ENCODE measurements at places on chromosomes 1 and 21.

DNA sequence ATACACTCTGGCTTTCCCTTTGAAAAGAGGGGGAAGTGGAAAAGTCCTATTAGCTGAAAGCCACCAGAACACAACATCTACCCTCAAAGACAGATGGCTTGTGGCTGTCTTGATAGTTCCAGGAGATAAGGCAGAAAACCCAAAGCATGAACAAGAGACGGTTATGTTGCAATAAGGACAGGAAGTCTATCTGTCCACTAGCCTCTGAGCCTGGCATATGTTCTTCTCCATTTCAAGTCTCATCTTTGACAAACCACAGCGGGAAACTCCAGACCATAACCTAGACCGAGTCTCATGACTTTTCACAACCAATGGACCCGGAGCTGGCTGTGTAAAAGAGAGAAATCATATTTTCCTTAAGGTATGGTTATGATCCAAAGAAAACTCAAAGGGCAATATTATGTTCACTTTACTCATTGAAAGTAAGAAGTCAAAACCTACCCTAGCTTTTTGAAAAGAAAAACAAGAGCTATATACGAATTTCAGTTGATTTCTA is 33.8 kb downstream of the DUSP10 start:
- no peak for DNase-seq

DNA sequence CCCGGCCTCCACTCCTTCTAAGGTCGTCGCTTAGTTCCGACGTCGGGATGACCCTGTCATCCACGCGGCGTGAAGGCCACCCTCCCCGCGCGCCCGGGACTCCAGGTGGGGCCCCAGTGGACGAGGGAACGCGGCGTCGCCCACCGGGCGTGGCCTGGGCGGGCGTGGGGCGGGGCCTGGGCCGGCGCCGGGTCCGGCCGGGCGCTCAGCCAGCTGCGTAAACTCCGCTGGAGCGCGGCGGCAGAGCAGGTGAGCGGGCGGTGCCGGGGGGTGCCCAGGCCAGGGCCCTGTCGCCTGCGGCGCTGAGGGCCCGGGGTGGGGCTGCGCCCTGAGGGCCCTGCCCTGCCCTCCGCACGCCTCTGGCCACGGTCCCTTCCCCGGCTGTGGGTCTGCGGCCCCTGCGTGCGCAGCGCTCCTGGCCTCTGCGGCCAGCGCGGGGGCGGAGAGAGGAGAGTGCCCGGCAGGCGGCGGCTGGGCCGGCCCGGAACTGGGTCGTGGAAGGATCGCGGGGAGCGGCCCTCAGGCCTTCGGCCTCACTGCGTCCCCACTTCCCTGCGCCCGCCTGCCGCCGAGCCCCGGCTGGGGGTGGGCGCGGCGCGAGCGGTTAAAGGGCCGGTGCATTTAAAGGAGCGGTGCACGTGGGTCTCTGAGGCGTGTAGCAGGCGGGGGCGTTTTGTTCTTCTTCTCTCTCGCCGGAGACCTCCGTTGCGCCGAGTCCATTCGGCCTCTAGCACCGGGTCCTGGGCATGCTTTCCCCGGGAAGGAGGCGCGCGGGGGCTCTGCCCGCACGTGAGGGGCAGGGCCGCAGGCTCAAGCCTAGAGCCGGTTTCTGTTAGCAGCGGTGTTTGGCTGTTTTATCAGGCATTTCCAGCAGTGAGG is at the start of gene PSEN2:
PSEN2 (plus strand) TSS at position 216 of the 879 bp plus-strand sequence. CDS start 11,292 bp downstream, outside the sequence.
- peak; percentile 44 for DNase-seq

DNA sequence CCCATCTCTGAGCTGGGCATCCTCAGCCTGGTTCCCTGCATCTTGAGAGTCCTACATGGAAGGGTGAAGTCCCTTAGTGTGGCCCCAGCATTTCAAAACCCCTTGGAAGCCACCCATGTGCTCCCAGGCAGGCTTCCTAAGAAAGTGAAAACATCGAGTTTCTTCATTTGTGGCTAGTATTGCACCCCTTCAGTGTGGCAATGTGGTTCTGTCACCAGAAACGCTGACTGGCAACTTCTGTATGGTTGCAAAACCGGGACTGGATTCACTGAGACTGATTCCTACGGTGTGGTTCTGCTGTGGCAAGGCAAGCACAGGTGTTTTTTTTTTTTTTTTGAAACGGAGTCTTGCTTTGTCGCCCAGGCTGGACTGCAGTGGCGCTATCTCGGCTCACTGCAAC is 9.0 kb upstream of the IFNGR2 start:
- DNase-seq: no peak

- no peak for DNase-seq
These were observed 182.3 kb downstream of the FCRL5 start for GRCh38 chr1:157369808-157370521.

DNA sequence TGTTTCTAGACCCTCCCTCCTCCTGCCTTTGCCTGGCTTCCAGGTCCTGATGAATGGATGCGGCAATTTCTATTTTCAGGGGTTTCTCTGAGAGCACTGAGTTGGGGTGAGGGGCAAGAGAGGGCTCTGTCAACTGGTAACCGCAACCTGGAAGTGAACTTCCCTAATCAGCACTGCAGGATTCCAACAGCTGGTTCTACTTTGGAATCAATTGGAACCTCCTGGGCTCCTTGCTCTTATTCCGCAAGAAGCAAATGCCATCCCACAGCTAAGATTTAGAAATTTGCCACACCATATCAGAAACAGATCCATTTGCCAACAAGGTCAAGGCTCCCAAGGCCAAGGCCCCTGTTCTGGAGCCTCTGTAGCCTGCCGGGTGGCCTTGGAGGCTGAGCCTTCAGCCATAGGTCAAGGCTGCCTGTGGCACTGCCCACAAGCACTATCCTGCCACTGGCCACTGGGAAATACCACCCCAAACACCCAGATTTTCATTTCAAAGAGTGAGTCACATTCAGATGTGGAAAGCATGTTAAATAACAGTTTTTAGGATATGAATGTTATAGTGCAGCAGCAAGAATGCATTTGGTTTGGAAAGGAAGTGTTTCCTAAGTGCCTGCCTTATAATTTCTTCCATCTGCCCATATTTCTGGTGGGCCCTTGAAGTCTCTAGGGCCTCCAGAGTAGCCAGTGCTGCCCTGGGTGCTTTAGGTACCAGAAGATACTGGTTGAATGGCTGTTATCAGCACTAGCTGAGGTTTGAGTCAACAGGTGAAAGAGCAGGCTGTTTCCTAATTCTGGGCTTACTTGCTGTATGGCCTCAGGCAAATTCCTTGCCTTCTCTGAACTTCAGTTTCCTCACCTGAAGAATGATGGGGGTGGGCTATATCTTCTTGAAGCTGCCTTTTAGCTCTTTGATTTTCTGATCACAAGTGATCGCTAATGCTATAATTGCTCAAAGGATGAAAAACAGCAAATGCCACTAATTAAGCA is 56.3 kb upstream of the JUN start:
- DNase-seq: no peak

- DNase-seq: no peak
These were observed 182.0 kb downstream of the ST6GALNAC3 start for GRCh38 chr1:76256289-76257223.

- no peak for DNase-seq
These were observed 1510.3 kb downstream of the AMY1C start for GRCh38 chr1:105260001-105260400.

GRCh38 chr1:78606274-78606673 is 14.0 kb upstream of the IFI44L start:
- no peak for DNase-seq

DNA sequence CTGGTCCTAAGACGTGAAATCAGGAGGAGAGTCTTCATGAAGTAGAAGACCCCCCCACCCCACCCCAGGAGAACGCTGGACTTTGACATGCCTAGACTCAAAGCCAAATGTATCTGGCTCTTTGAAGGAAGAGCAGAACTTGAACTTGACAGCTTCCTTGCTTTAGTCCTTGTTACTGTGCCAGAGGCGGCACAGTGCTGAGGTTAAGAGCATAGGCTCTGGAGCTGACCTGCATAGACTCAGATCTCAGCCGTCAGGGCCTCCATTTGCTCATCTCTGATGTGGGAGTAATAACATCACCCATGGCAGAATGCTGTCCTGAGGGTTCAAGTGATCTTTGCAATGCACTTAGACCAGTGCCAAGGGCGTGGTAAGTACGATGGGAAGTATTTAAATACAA is 39.0 kb downstream of the COL6A1 start:
- no peak for DNase-seq

GRCh38 chr1:240092301-240093119 is 827 bp downstream of the FMN2 start:
- DNase-seq: no peak

DNA sequence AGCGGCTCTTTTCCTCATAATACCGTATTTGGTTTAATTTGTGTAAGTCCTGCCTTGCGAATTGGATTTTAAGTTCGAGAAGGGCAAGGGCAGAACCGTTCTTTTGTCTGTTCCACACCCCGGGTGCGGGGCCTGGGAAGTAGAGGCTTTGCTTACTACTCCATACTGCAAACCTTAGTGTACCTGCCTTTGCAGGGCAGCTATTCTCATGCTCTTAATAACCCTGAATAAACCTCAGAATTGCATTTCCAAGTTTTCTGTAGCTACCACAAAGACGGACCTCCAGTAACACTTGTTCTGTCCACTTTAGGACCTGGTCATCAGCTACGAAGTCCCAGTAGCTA is 657 bp upstream of the HNRNPU start:
- no peak for DNase-seq

DNA sequence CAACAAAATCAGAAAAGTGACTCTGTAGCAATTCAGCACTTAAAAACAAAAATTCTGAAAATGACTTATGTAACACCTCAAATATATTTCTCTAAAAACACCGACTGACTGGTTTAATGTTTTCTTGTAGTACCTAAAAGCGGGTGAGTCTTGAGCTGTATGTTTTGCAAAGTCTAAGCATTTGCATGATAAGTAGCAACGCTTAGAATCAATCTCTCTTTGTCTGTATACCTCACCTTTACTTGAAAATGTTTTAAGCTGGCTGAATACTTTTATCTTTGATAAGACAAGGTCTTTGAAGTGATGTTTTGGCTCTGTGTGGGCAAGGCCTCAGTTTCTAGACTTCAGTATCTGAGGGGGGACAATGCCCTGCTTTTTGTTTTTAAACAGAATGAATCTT is 8.2 kb downstream of the ITPKB start:
- DNase-seq: no peak

DNA sequence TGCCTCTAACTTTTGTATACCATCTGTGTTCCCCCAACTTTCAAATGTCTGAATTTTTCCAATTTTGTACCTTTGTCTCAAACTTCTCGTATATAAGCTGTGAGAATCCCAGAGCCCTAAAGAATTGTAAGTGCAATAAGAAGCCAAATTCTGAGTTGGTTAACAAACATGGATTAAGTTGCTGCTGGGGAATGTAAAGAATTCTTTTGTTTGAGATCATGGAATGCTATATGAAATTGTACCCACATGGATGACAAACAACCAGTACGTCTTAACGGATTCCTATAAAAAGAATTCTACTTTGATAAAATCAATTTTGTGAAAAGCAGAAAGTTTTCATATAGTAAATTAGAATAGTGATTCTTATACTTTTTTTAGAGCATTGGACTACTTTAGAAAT is 72.4 kb upstream of the CYP2J2 start:
- DNase-seq: no peak

DNA sequence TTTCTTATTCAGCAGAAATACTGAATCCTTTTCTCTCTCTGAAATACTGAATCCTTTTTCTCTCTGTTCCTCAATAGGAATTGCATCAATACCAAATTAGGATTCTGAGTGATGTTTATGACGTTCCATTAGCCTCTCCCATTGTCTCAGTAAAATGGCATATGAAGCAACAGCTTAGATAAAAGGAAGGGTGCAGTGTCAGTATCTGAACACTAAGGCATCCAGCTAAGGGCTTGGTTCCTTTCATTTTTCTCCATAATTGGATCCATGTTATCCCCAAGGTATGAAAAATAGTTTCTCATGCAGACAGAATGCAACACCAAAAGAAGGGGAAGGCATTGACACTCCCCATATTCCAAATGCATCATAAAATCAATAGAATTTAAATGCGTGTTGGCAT is 61.5 kb upstream of the RAVER2 start:
- no peak for DNase-seq

DNA sequence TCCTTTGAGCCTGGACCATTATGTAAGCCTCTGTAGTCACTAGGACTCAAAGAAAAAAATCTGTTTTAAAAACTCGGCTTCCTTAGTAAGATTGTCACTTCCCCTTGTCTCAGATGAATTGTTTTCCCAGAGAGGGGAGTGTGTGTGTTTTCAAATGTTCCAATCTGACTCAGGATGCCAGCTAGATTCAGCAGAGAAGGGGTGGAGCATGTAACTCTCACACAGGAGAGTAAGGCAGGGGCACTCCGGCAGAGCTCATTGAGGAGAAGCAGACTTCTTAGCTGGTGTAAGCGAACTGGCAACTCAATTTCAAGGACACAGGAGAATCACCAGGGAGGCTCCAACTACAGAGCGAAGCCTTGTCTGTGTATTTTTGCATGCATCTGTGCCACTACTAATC is 623.2 kb downstream of the LMO4 start:
- DNase-seq: no peak

- DNase-seq: peak; percentile 21
These were observed 1.3 kb downstream of the SMG5 start for GRCh38 chr1:156281281-156281680.

- no peak for DNase-seq
These were observed 191.6 kb downstream of the HIVEP3 start for GRCh38 chr1:41726899-41727748.
